Stimulated activated CD8-positive, alpha-beta memory T cell treated with anti-CD3 and anti-CD28 coated beads, Interleukin-12 subunit alpha, Interleukin-12 subunit beta, amount 100 ng/mL, for 1 hour (primary cell): ENCODE measurements at places on chromosomes 3 and 15.

DNA sequence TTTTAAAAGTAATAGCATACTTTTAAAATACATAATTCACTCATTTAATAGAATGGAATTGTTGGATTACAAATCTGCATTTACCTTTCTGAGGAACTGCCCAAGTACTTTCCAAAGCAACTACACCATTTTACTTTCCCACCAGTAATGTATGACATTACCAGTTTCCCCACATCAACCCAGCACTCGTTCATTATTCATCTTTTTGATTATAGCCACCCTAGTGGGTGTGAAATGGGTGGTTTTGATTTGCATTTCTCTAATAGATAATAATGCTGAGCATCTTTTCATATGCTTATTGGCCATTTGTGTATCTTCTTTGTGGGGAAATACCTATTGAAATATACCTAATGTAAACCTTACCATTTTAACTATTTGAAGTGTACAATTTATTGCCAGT lies 18.0 kb upstream of the EBLN2 start:
- DNase-seq, result no peak

DNA sequence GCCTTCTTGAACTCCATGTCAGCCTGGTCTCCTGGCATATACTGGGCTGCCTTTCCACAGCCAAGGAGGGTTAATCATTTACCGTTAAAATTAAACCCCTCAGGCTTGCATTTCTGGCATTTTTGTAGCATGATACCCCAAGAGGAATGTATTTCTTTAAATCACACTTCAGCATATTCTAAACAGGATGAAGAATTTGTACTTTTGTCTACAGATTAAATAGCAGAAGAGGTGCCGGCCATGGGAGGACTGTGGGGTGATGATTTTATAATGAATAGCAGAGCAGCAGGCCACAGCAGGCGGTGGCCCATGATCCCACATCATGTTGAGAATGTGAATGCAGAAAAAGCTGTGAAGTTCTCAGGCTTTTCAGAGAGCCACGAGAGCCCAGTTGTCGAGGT lies 90.2 kb downstream of the ARNT2 start:
- no peak for DNase-seq

DNA sequence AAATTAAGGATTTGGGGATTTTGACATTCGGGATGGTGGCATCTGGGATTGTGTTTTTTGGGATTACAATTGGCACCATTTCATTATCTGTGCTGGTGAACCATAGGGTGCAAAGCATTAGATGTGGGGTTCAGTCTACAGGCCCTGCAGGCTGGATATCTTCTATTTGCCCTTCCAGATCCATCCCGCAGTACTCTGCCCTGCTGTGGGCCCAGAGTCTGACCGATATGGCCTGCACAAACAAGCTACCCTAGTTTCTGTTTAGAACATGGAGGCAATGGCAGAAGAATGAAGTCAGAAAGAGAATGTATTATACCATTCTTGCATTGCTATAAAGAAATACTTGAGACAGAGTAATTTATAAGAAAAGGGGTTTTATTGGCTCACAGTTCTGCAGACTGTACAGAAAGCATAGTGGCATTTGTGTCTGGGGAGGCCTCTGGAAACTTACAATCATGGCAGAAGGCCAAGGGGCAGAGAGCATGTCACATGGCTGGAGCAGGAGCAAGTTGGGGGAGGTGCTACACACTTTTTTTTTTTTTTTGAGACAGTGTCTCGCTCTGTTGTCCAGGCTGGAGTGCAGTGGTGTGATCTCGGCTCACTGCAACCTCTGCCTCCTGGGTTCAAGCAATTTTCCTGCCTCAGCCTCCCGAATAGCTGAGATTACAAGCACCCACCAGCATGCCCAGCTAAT lies 93.7 kb downstream of the NCEH1 start:
- DNase-seq, result no peak

GRCh38 chr3:128188326-128188725 lies 35.0 kb downstream of the EEFSEC start:
- DNase-seq, result no peak

GRCh38 chr3:143902210-143902609 lies 53.9 kb upstream of the SLC9A9 start:
- DNase-seq, result no peak

DNA sequence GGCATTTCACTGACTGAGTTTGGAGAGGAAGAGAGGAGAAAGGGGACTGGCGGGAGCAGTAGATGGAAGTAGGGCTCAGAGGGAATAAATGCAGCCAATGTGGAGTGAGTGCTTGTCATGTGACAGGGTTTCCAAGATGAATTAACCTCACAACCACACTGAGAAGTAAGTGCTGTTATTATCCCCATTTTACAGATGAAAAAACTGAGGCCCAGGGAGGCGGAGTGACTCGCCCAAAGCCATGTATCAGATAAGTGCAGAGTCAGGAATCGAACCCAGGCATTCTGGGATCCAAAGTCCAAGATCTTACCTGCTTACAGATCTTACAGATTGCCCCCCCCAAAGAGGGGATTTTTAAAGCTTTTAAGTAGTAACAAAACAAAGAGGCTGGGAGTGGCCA lies 207.2 kb downstream of the SHQ1 start:
- no peak for DNase-seq

GRCh38 chr3:125602752-125603649 lies 7.7 kb upstream of the OSBPL11 start:
- no peak for DNase-seq

GRCh38 chr15:69293741-69294615 lies 4.7 kb upstream of the PAQR5 start:
- no peak for DNase-seq

GRCh38 chr15:84400017-84400740 lies 164.6 kb downstream of the GOLGA6L4 start:
- no peak for DNase-seq

DNA sequence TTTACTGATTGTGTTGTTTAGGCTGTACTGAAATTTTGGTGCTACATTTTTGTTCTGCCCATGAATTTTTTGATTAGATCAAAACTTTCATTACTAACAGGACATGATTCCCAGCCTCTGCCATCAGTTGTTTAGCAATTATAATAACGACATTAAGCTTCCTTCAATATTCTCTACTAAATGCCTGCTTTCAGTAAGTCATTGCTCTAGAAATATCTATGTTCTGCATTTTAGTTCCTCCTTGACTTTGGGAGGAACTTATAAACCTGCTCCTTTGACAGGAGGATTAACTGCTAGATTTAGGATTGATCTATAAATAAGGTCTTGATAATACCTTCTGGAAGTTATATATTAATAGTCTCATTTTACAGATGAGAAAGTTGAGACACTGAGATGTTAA lies 269.1 kb downstream of the RAP2B start:
- DNase-seq, result no peak

- DNase-seq, result no peak
Observed at GRCh38 chr3:23739536-23739935, 66.2 kb upstream of the UBE2E1 start.

GRCh38 chr15:62835351-62835750 lies 207.2 kb upstream of the TPM1 start:
- no peak for DNase-seq

DNA sequence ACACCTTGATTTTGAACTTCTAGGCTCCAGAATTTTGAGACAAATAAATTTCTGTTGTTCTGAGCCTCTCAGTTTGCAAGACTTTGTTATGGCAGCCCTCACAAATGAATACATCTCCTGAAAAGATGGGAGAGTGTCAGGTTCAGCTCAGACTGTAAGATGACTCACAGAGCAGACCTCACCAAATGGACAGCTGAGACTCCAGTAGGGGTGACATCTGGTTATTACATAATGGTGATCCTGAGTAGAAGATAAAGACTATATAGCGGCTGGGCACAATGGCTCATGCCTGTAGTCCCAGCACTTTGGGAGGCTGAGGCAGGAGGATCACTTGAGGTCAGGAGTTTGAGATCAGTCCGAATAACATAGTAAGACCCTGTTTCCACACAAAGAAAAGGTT lies 26.2 kb upstream of the MTMR14 start:
- no peak for DNase-seq
